ENCODE measurements at places on chromosomes 4 and X.

DNA sequence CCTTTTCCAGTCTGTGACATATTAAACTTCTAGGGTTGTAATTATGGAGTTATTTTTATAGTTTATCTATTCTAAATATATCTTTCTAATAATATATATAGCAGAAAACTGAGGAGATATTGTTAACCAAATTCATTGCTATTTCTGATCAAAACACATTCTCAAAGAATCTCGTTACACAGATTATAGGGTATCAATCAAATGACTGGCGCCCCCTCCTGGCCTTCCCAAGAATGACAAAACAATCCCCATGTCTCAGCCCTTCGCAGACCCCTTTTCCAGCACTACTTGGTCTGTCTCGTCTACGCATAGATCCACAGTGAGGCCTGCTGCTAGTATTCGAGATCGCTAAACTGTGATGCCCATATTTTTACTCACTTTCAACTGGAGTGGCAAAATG, 209.3 kb downstream of the GPC3 start:
- DNase-seq = no peak

DNA sequence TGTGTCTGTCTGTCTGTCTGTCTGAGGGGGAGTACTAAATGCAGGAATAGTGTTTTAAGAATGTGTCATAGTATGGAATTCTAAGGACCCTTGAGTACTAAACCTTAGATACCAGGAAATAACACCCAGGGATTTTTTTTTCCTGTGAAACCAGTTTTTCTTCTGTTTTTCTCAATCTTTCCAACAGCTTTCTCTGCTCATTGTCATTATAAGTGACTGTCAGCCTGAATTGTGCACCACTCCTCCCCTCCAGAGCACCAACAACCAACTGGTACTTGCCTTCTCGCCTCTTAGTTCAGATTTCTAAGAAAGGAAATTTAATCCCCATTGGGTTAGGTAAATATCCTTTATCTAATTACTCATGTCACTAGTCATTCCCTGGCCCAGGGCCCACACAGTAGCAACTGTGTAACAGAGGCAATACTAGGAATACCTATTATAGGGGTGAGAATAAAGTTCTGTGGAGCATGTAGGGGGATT, 320.6 kb downstream of the ADGRL3 start:
- peak; percentile 64 for DNase-seq

DNA sequence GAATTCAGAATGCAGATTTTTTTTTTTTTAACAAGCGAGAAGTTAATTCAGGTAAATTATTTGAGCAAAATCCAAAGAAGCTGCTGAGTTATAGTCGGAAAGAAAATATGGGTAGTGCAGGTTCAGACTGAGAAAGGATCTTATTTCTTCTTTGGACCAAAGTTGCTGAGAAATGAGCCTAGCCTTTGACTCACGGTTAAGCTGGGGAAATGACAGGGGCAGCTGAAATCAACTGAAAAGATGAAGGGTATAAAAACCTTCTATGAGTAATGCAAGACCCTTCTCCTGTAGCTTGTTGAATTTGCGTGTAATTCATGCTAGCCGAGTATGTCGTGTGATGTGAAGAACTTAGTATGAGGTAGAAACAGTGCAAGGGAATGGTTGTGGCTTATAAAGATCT, 63.0 kb downstream of the KIAA0232 start:
- DNase-seq = peak; percentile 88

DNA sequence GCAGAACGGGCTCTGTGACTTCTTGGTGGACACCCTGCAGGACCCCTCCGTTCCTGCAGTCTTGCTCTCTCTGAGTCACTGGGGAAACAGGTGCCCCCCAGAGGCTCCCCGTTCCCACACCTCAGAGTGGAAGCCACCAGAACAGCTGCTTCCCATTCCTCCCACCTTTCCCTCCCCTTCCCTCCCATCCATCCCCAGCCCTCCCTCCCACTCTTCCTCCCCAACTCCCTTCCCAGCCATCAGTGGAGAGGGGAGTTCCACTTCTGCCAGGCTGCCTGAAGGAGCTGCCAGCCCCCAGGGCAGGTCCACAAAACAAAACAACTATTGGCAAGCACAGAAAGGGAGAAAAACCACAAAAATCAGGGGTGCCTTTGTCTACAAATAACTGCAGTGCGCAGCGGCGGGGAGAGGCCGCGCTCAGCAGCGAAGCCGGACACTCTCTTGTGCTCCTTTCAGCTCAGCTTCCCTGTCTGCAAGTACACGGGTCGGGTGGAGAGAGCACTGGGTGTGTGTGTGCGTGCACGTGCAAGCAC, 8.1 kb downstream of the SSR4 start:
- no peak for DNase-seq

DNA sequence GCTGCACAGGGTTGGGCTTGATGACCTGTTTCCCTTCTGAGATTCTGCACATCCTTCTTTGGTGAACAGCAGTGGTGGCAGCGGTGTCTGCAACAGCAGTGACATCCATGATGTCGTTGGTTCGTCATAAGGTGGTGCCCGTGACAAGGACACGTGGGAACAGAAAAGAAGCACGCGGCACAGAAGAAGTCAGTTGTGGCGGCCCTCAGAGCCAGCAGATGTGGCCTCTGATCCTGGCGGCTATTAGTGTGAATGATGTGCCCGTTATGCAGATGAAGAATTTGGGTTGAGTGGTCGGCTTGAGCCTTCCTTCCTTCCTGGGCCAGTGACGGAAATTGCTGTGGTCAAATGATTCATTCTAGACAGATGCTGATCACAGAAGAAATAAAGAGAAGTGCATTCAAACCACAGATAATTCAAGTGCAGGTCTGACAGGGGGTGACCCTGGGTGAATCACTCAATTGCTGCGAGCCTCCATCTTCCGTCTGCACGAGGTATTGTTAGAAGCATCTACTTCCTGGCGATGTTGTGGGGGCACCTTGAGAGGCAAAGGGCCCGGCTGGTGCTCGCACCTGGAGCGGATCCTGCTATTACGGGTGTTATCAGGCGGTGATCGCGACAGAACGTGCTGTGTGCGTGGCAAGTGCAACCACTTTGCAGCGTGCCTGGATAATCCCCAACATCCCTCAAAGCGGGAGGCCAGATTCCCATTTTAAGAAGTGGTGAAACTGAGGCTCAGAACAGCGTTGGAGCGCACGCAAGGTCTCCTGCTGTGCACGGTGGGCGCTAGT, 215.2 kb upstream of the PSAPL1 start:
- peak; percentile 98 for DNase-seq

DNA sequence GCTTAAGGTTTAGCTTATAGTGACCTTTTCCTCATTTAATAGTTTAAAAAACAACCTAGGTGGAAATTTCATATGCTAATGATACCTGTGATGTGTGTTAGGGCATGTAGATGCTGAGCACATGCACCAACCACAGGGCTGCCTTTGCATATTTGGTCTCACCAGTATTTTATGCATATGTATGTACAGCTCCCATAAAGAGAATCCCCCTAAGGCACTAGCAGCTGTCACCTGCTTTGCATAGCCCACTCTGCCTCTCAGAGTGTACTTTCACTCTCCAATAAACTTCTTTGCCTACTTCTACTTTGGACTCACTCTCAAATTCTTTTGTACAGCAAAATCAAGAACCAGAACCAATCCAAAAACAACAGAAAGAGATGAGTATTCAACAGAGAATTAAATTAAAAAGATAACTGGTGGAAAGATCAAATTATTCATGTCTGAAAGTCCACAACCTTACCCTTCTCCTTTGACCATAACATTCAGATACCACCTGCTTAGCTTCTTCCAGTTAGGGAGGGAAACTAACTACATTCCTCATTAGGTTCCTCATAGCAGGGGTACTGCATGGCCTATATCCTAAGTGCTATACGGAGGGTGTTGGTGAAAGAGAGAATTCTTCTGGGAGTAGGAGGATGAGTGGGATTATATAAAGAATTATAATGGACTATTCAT, 250.5 kb downstream of the STPG2 start:
- DNase-seq = no peak

GRCh38 chr4:163606896-163607691, 112.6 kb downstream of the TMA16 start:
- no peak for DNase-seq

- DNase-seq = no peak
These were observed 87.5 kb downstream of the CNOT6L start for GRCh38 chr4:77731656-77732055.

GRCh38 chr4:144894573-144894972, 203.4 kb downstream of the ANAPC10 start:
- peak; percentile 85 for DNase-seq

GRCh38 chrX:131830400-131831184, 192.5 kb upstream of the STK26 start:
- peak; percentile 56 for DNase-seq

DNA sequence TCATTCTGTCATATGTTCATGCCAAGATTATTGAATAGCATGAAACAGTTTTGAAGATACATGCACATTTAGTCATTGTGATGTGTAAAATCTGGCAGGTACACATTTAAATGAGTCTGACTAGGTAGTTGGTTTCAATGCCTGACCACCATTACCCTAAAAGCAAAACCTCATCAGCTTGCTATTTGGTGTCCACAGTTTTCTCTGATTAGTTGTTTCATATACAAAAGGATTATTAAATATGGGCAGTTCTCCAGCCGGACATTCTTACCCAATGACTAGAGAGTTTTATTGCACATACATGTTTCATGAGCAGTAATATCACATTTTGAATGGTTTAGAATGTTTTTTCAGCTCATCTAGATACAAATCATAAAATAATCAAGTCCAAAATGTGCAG, 23.7 kb downstream of the DCHS2 start:
- no peak for DNase-seq

DNA sequence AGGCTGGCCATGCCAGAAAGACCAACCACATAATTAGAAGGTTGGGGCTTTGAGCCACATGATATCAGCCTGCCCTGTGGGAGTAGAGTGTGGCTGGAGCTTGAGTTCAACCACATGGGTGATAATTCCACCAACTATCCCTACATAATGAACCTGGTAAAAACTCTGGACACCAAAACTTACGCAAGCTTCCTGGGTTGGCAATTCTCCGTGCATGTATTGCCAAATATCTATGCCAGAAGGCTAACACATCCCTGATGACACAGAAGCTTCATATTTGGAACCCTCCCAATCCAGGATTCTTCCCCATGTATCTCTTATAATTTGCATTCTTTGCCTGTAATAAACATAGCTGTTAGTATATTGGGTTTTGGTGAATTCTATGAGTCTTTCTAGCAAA, 68.2 kb downstream of the FUNDC1 start:
- peak; percentile 34 for DNase-seq

- no peak for DNase-seq
These were observed 2.1 kb downstream of the APLN start for GRCh38 chrX:129652565-129653169.

- no peak for DNase-seq
These were observed 1337.8 kb upstream of the DIAPH2 start for GRCh38 chrX:95346856-95347255.

GRCh38 chr4:6887591-6888371, 21.8 kb upstream of the TBC1D14 start:
- peak; percentile 43 for DNase-seq

- peak; percentile 75 for DNase-seq
These were observed 2.4 kb downstream of the SPRY1 start for GRCh38 chr4:123398853-123399626.

DNA sequence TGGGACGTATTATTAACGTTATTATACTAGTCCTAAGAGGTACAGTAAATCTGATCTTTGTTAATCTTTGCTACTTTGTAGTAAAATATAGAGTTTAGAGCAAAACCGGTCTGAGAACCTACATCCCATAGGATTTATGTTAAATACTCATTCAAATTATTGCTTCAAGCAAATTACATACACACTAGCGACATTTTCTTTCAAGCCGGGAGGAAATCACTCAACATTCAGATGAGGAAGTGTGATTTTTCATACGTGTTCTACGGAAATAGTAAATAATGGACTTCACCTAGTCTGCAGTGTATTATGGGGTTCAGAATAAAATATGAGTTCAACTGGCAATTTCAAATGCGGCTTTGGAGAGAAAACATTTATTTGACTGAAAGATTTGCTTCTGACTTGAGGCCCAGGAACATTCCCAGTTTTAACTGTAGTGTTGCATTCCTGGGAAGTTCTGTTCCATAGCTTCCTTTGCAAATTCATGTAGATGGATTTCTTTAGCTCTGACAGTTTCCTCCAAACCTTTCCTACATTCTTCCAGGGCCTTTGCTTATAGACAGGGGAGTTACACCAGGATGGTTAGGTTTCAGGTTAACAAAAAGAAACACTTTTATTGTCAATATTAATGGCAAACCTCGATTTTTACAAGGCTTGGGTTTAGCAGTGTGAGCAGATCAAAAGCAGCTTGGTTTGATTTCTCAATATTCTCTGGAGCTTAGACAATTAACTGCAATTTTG, 5.3 kb upstream of the HAND2 start:
- no peak for DNase-seq

DNA sequence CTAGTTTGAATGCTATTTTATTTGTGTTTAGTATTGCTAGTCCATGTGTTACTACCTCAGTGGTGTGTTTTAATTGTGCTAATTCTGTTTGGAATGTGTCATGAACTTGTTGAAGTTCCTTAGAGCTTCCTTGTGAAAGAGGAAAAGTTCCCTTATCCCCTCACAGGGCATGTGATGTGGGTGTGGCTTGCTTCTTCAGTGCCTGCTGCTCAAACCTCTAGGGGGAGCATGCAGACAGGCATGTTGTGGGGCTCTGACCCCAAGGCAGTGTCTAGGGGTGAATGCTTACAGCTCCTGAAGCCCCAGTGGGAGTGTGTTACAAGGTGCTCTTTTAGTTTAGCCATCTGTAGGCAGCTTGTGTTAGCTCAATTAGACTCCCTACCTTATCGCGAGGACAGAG, 86.5 kb downstream of the MAGED4 start:
- peak; percentile 7 for DNase-seq

- no peak for DNase-seq
These were observed 43.4 kb upstream of the PRSS48 start for GRCh38 chr4:151233600-151233999.

DNA sequence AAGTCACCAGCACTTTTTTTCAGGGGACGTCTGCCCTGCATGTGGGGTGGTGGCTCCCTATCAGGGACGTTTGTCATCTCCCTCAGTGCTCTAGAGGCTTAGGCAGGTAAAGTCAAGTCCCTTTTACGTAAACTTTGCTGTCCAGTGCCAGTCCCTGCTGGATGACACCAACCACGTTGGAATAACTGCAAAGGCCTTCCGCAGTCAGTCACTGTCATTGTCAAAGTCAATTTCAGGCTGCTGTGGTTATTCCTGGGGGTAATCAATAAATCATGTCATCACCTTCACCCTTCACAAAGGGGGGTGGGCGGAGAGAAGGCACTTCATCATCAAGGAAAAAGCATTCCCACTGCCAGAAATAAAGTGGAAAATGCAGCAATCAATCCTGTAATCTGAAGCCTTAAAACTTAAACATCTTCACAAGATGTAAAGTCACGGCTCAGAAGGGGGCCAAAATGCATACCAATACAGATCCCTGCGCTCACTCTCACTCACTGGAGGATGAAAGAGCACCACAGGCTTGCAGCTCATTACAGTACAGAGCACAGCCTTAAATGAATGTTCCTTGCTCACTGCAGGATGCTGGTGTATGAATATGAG, 56.2 kb downstream of the CLDN22 start:
- DNase-seq = no peak

DNA sequence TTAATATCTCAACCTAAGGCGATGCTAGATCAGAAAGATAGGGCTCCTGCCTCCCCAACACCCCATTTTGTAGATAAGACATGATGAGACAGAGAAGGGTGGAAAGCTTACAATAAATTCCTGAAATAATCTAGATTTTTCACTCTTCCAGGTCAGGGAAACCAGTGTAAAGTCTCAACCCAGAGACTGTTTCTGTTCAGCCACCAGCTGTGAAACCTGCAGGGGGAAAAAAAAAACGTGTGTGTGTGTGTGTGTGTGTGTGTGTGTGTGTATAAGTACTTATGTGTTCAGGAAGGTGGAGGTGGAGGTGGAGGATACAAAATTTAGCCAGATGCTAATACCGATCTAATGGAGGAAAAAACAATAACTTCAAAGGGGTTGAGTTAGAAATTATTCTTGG, 773 bp upstream of the ITM2A start:
- no peak for DNase-seq

All from LHCN-M2 (cell line).